ENCODE measurements at places on chromosomes 11 and 22.

- ATAC-seq, result no peak
Observed at GRCh38 chr11:97460091-97460490, 1070.3 kb downstream of the JRKL start.

DNA sequence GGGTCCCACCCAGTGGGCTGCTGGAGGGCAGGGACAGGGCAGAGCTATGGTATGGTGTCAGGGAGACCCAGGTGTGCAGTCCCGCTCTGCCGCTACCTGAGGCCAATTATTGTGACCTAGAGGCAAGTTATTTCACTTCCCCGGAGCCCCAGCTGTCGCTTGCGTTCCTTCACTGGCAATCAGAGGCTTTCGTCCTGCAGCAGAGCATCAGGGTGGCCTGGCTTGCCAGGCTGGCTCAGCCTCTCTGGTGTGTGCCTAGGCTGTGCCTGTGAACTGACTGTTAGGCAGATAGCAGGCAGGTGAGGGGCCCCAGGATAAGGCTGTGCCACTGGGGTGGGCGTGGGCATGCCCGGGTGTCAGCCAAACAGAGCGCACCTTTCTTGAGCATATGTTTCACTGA lies 31.4 kb downstream of the GLB1L2 start:
- ATAC-seq, result no peak

- ATAC-seq, result no peak
Observed at GRCh38 chr11:58965246-58965985, 26.1 kb downstream of the GLYATL1 start.

GRCh38 chr11:47485107-47485506 lies 36.2 kb upstream of the RAPSN start:
- no peak for ATAC-seq

GRCh38 chr11:12735262-12735661 lies 61.0 kb downstream of the TEAD1 start:
- no peak for ATAC-seq

DNA sequence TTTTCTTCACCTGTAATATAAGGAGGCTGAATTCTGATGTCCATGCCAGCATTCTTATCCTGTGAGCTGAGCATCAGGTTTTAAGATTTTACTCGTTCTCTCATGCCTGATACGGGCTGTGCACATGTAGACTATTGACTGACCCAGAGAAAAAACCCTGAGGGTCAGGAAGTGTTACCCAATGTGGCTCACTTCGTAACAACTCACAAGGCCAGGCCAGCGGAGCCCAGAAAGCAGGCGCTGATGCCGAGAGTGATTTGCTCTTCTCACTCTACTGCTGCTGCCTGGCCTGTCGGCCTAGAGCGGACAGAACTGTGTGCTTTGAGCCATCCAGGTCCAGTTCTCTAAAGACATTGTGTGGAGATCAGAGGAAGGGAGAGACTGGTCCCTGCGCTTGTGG lies 10.8 kb downstream of the THYN1 start:
- no peak for ATAC-seq

Data from stimulated activated memory B cell treated with anti-CD40 and anti-IgM and Interleukin-4, amounts not matched to agents 10 μg/mL and 1 μg/mL and 100 μg/mL, for 72 hours (primary cell).